ENCODE measurements at places on chromosomes 2 and 18.

DNA sequence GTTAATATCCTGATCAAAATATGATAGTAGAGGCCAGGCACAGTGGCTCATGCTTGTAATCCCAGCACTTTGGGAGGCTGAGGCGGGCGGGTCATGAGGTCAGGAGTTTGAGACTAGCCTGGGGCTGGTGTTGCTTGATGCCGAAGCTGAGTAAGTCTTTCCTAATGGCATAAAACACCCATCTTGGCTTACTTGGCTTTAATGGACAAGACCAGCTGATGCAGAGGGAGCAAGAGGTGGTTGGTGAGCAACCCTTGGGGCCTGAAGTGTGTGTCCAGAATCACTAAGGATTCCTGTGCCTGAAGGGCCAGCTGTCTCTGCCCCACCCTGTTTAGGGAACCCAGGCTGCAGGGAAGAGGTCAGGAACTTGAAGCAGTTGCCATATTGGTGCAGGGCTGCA, 217.2 kb downstream of the ARL4C start:
- no peak for DNase-seq

DNA sequence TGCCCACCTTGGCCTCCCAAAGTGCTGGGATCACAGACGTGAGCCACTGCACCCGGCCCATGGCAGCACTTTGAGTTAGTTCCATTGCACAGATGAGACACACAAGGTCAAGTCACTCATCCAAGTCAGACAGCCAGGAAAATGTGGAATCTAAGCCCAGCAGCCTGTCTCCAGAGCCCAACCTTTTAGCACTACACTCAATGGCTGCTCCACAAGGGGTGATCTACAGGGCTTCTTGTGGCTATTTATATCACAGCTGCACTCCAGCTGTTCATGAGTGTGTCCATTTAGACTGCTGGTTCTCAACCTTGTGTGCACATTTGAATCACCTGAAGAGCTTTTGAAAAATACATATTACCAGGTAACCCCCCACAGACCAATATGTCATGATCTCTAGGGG, 72.9 kb upstream of the RPL31 start:
- DNase-seq: no peak

DNA sequence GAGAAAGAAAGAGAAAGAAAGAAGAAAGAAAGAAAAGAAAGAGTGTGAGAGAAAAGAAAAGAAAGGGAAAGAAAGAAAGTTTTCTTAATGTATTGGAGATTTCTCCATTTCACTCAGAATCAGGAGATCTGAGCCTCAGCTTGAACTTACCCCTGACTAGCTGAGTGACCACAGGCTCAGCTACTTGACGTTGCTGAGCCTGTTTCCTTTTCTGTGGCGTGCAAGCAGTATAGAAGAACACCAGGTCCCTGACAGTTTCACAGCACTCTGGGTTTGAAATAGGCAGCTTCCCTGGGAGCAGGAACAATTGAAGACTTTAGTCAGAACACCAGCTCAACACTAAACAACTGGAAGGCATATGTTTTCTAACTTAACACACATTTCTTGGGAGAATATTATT, 44.7 kb downstream of the MARCO start:
- DNase-seq: no peak

DNA sequence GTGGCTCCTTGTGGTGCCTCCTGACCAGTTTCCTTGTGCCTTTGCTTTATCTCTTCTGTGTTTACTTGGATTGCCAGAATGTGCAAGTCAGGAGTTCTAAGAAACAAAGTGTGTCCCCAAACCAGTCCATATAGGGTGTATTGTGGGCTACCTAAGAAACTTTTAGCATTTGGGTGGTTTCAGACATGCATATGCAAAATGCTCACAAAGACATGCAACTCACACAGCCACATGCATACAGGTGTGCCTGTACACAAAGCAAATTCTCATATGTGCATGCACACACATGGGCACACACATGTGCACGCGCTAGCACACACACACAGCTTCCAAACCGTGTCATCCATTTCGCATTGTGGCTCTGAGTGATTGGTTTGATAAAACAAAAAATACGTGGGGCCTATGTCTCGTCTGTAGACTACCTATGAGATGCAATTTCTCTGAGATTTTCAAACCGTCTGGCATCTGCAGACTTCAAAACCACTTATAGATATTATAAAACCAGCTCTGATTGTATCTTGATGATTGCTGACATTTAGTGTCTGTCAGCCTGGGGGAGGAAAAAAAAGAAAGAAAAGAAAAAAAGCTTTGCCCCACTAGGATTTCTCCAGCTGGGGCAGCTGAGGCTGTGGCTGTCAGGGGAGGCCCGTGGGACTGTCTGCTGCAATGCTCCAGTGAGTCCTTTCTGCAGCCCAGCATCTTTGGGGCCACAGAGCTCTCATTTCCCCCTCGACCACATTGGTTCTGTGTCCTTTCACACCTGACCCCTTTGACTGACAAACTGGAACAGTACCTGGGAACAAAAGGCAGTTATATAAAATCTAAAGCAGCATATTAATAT, 556.1 kb downstream of the CMPK2 start:
- DNase-seq: no peak

DNA sequence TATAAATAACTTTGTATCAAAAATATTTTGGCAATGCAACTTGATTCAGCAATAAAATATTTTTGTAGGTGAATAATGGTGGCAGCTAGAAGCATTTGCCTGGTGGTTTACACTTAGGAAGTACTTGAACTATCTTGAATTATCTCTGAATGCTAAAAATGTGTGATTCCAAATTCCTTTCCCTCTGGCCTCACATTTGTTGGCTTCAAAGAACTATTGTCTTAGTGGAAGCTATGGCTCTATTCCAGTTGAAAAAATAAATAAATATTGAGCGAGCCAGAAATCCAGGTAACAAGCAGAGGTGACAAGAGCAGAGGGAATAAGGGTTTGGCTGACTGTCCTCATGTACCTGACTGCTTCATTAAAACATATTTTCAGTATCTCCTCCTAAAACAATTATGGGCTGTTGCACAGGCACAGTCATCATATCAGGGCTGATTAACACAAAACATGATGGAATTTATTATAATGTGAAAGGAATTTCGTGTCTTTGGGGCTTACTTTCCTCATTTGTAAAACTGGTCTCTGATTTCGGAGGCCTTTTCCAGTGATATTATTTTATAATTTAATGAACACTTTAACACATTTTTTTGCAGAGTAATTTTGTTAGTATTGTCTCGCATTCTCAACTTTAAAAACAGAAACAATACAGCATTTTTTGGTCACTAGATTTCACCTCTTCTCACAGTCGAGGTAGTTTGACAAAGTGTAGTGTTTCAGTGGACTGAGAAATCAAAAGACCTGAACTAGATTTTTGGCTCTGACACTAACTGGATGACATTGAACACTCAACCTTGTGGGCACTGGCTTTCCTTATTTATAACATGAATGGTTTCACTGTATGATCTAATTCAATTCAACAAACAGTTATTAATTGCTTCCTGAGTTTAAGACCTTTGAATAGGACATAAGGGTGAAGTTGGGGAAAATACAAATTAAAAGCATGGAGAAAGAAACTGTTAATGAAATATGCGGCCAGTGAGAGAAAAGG, 7.8 kb upstream of the CAVIN2 start:
- peak; percentile 73 for DNase-seq

- no peak for DNase-seq
These were observed 307.3 kb upstream of the CHAC2 start for GRCh38 chr2:53460347-53460746.

GRCh38 chr2:119249311-119249710, 25.7 kb downstream of the STEAP3 start:
- no peak for DNase-seq

- DNase-seq: no peak
These were observed 76.3 kb downstream of the DPP10 start for GRCh38 chr2:114518738-114519137.

GRCh38 chr2:168192839-168193616, 54.4 kb downstream of the STK39 start:
- peak; percentile 29 for DNase-seq

GRCh38 chr2:75261923-75262322, 62.6 kb upstream of the TACR1 start:
- no peak for DNase-seq

GRCh38 chr2:150690870-150691269, 203.4 kb upstream of the RND3 start:
- DNase-seq: no peak

GRCh38 chr2:101473911-101474701, 806 bp downstream of the RFX8 start:
- peak; percentile 75 for DNase-seq

GRCh38 chr2:27191070-27191829, 20.6 kb upstream of the ATRAID start:
- DNase-seq: peak; percentile 71

- peak; percentile 48 for DNase-seq
These were observed 664 bp downstream of the CAMKMT start for GRCh38 chr2:44362207-44363015.
